ENCODE measurements at places on chromosomes 6 and 20.

GRCh38 chr6:135438907-135439535 lies 58.5 kb downstream of the AHI1 start:
- no peak for DNase-seq

DNA sequence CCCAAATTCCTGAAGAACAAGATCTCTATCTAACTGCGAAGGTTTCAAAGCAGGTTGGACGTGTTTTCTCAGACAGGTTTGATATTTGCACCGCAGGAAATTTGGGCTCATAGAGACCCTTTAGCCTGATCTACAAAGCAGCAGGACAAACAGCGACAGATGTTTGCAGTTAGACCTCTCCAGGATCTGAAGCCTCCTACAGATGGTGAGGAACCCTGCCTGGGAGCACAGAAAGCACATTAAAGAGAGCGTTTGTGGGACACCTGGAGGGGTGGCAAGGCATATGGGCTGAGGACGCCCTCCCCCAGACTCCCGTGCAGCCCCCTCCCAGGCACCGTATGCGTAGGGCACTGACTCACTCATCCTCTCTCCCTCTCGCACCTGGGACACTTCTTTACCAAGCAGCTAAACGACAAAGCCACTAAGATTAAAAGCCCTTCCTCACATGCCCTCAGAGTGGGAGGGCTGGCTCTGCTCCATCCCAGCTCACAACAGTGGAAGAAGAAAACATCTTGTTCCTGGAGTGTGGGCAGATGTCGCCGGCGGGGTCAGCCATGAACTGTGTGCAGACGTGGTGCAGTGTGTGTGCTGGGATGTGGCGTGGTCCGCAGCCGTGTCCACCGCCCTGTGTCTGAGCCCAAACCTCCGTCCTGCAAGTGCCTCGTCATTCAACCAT lies 249.7 kb upstream of the AFDN start:
- DNase-seq, result no peak

DNA sequence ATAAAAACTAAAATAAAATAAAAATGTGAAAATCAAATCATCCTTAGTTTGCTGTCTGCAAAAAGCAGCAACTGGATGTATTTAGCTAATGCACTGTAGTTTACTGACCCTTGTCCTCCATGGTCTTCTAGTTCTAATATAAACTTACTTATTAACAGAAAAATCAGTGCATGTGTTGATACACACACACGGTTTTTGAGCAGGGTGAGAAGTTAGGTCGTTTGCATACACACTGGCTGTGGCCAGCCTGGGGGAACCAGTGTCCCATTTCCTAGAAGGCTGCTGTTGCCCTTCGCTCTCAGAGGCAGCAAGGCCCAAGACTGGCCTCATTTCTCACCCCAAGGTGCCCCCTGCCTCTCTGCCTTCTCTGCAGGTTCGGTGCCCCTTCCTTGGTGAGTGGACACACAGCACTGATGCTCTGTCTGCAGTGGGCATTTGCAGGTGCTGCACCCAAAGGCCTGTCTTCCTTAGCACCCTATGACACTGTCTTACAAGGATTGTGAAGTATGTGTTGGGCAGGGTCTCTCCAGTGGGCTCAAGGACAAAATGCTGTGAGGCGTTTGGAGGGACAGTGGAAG lies 168.5 kb downstream of the SCP2D1 start:
- DNase-seq, result no peak

- no peak for DNase-seq
Measured at GRCh38 chr6:117906958-117907600, at the start of gene SLC35F1. Gene SLC35F1, plus strand, starts transcription at chr6:117907264.

- no peak for DNase-seq
Measured at GRCh38 chr6:63140692-63141318, 70.5 kb upstream of the FKBP1C start.

- no peak for DNase-seq
Measured at GRCh38 chr20:57417051-57417689, 26.0 kb downstream of the RBM38 start.

- no peak for DNase-seq
Measured at GRCh38 chr6:7419065-7419464, 29.5 kb downstream of the RIOK1 start.

DNA sequence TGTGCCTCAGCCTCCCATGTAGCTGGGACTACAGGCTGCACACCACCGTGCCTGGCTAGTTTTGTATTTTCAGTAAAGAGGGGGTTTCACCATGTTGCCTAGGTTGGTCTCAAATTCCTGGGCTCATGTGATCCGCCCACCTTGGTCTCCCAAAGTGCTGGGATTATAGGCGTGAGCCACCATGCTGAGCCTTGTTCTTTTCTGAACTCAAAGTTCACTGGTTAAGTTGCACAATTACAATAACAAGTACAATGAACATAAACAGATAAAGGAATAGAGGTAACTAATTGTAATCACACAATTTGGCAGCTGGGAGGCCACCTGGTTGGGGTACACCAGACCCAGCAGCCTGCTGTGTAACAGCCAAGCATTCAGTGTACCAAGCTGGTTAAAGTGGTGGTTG lies 6.7 kb downstream of the NUDT3 start:
- DNase-seq, result no peak

DNA sequence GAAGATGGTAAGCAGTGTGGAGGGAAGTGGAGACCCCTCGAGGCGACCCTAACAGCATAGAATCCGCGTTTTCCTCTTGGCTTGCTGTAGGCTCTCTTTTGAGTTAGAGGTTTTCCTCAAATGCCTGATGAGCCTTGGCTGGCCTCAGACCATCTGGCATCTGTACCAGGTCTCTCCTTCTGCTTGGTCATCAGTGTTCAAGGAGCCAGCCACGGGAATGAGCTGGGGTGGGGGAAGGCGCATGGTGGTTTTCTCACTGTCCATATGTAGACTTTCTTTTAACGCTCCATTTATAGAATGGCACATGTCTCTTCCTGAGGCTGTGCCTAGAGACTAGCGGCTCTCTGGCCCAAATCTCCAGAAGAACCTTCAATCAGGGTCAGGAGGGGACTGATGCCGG lies 8.1 kb upstream of the GUCA1A start:
- no peak for DNase-seq

DNA sequence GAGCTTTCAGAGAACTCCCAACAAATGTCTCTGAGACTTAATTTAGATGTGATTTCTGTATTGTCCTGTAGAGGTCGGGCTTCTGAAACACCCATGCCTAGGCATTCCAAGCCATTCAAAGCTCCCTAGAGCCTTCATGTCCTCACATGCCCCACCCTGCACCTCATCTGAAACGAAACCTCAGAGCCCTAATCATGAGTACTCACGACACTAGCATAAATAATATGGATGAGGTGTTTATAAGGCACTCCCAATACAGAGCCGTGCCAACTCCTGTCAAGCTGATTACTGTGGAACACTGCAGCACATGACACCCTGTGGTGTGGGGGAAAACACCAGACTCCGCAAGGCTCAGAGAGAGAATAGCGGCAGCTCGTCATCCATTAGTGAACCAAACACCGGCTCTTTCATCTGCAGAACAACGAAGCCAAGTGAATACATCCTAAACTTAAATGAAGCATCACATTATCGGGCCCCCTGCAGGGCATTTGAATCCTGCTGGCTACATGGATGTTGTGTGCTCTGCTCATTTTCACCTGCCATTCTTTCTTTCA lies 83.8 kb downstream of the FNDC1 start:
- no peak for DNase-seq

GRCh38 chr20:45459606-45460005 lies 9.9 kb upstream of the WFDC2 start:
- DNase-seq, result no peak

GRCh38 chr20:59386809-59387208 lies 86.4 kb downstream of the EDN3 start:
- DNase-seq, result no peak

GRCh38 chr6:121641158-121641557 lies 205.7 kb downstream of the GJA1 start:
- DNase-seq, result no peak

DNA sequence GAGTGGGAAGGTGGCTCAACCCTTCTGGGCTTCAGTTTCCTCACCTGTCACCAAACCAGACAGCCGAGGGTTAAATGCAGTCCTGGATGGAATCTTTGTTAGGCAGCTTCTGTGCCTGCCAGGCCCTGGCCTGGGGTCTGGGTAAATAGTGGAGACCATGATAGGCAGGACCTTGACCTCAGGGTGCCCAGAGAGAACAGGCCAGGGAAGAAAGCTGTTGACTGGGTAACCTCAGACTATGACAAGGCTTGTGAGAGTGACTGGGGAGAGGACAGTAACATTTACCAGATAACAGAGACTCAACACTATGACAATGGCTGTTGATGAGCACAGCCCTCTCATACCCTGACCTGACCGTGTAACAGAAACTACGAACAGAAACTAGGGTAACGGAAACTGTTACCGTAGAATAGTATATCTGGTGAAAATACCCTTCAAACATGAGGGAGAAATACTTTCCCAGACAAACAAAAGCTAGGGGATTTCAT lies 218.3 kb downstream of the PREX1 start:
- no peak for DNase-seq

DNA sequence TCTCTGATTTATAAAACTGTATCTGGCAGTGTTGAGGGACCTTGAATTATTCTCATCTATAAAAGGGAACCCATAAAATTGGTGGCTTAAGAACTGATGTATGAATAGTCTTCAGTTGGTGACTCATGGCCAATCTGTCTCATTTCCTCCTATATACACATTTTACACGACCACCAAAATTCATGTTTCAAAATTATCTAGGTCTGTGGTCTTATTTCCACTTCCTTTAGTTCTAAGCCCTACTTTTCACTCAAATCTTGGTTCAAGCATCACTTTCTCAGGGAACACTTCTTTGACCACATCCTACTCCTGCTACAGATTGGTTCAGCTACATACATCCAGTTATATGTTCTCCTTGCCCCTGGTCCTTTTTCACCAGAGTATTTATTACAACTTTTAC lies 18.6 kb upstream of the ENPP1 start:
- no peak for DNase-seq

DNA sequence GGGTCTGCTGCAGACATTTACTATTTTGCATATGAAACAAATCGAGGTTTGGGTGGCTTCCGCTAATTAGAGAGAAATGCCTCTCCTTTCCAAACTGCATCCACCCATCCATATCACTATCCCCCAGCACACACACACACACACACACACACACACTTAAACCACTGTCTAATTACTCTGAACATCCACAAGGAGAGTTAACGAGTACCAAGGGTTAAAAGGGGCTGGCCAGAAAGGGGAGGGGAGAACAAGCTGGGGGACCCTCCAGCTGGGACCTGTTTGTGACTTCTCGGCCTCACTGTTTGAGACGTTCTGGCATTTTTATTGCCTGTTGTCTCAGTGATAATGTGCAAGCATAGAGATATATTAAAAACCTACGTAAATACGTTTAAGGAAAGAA lies 261.2 kb downstream of the FOXC1 start:
- DNase-seq, result no peak

DNA sequence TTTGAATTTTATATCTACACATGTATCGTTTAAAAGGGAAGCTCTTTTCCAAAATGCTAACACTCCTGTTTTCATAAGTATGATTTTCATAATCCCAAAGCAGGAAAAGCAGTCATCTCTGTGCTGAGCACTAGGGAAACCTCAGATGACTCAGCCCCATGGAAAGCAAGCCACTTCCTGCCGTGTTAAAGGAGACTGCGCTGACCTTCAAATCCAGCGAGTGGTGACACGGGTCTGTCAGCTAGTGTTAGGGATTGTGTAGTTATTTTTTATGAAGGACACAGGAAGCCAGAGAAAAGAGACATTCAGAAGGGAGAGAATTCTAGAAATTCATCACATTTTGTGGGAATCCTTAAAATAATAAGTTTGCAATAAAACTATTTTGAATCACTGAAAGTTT lies 57.0 kb upstream of the CD93 start:
- DNase-seq, result no peak

All from stimulated activated CD4-positive, alpha-beta T cell treated with anti-CD3 and anti-CD28 coated beads, TNF-alpha, amount 100 ng/mL, for 4 hours (primary cell).